ENCODE measurements at places on chromosomes 12 and 14.

DNA sequence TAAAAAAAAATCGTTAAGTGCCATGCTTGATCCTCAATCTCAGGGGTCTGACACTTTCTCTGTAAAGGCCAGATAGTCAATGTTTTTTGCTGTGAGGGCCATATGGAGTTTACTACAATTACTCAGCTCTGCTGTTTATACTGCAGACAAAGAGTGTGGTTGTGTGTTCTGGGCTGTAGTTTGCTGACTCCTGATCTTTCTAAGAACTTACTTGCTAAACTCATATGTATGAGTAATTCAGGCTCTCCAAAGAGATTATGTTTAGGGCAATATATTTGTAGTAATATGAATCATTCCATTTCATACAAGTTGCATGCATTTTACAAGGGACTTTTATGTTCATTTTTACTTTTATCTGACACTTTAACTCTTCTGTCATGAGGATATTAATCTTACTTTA is 188.2 kb downstream of the TMTC2 start:
- DNase-seq: peak; percentile 47

DNA sequence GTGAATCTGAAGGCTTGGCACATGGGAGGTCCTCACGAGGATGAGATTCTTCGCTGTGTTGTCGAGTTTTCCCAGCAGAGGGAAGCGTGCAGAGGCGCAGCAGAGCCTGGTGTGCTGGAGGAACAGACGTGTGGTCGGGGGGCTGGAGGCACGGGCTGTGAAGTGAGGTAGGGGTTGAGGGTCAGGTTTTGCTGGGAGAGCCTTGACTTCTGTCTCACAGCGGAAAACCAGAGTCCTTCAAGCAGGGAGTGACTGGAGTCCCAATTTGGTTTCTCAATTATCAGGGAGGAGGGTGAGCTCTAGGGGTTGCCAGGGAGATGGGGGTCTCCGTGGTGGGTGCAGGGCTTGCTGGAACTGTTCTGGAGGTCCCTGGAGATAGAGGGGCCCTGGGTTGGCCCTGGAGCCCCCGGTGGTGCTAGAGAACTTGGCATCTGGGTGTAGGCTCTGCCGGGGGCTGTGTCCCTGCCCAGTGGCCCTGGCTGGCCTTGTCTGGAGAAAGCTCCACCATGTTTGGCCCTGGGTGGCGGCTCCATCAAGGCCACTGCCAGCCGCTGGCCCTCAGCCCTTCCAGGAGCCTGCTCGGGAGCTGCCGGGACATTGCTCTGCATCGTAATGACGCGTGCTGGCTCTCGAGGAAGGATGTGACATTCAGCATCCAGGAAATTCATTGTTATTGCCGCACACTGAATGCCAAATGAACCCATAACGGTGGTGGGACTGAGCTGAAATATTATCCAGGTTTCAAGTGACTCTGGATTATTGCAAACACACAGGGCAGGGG is 215.7 kb downstream of the KIF26A start:
- no peak for DNase-seq

DNA sequence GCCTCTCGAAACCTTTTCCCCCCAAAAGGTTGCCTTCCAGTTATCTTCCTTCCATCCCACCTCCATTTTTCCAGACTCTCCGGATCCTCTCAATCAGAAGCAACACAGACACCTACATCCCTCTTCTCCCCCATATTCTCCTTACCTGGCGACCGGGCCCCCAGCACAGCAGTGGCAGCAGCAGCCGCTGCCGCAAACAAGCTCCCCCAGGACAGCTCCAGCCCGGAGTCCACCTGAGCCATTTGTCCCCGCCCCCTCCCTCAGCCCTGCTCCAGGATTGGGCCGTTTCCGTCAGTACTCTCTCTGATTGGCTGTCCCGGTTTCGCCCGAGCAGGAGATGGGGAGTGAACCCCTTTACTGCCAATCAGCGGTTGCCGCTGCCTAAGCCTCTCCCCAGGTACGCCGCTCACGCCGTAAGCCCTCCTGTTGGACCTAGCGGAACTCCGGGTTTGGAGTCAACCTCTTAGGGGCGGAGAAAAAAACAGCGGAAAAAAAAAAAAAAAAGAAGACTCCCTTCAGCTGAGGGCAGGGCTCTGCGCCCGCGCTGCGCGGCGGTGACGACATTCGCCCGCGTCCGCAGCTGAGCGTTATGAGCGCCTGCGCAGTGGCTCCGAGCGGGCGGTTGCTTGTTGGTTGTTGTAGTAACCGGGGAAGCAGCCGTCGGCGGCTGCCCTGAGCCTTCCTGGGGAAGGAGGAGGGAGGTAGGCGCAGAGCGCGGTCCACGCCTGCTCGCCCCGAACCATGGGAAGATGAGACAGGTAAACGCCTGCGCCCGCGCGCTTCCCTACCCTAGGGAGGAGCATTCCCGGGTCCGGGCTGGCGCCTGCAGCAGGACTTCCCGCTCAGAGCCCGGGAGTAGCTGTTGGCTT is at the start of the genes ERG28 and TTLL5:
ERG28 (minus strand) TSS at position 247 of the 869 bp plus-strand sequence. CDS start 3,374 bp downstream, outside the sequence.
TTLL5 (plus strand) TSS at position 617 of the 869 bp plus-strand sequence. CDS start 1,904 bp downstream, outside the sequence.
- peak; percentile 98 for DNase-seq

- DNase-seq: no peak
These were observed 31.8 kb upstream of the CLEC4E start for GRCh38 chr12:8572507-8572906.

- DNase-seq: peak; percentile 85
These were observed 104.0 kb downstream of the GPR135 start for GRCh38 chr14:59360923-59361794.

- DNase-seq: no peak
These were observed 148.8 kb downstream of the ZFP36L1 start for GRCh38 chr14:68644101-68644500.

- DNase-seq: no peak
These were observed 51.0 kb downstream of the SPTLC2 start for GRCh38 chr14:77565289-77565993.

DNA sequence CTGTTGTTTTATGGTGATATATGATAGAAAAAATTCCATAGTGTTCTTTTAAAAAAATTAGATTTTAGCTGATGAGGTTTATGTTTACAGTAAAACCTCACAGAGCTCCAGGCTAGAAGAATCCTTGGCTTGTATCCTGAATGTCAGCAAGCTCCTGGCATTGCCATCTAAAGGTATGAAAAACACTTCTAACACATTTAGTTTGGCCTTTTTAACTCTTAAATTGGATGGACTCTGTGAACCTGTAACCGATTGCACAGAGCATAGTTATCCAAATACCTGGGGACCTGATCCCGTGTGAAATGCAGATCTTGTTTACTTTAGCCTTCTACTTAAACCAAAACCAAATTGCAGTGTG is 241.1 kb upstream of the DCN start:
- no peak for DNase-seq

DNA sequence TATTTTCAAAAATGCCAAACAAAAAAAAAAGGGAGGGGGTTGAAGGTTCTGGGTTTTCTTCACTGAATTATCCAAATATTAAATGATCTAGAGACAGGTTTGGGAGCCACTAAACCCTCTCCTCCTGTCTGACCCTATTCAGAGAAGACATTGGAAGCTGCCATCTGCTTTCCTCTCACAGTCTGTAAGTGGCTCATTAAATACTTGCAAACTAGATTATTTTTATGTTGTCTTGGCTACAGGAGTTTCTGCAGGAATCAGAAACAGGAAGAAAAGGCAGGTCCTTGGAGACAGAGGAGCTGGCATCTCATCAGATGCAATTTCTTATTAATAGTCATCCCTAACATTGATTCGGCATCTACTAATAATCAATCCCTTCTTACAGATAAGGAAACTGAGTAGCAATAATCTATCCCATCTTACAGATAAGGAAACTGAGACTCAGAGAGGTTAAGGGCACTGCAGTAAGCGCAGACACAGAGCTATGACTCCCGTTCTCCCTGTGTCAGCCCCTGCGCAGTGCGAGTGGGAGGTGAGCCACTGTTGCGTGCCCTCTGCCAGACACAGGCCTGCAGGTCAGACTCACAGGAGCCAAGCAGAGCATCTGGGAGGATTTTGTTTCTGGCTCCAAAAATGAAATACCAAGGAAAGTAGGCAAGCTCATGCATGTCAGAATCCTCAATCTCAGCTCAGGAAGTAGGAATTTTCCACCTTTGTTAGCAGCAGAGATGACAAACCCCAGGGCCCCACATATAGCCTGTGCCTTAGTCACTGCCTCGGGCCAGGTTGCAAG is 11.0 kb downstream of the BDKRB2 start:
- no peak for DNase-seq

DNA sequence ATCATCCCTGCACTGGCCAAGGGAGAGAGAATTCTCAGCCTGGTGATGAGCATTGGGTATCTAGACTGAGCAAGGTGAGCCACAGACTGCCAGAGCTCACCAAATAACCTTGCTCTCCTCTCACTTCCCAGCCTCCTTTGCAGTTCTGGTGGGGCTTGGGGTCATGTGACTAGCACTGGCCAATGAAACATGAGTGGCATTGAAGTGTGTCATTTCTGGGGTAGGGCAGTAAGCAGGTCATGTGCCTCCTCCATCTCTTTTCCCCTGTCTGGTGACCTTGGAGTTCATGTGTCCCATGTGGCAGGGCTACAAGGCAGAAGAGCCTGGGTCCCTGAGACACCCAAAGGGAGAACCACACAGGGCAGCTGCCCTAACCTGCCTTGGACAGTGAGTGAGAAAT is 3.6 kb upstream of the KRT72 start:
- DNase-seq: no peak

- DNase-seq: no peak
These were observed 42.3 kb upstream of the PRPF39 start for GRCh38 chr14:45041641-45042040.

- DNase-seq: no peak
These were observed 100.7 kb downstream of the ITPR2 start for GRCh38 chr12:26732005-26732908.

DNA sequence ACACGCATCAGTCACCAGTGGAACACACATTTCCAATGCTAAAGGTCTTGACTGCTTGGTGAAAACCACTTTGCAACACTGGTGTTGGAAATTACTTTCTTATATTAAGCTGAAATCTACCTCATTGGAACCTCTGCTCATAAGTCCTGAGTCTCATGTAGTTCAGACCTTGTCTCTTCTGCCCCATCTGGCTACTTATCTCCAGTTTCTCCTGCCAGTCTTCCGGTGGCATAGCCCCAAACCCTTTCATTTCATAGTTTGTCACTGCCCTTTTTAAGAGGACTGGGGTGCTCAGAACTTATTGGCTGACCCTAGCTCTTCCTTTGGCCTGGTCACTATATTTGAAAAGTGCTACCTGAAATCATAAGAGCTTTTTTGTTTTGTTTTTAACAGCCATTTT is 43.7 kb downstream of the HELB start:
- DNase-seq: no peak

DNA sequence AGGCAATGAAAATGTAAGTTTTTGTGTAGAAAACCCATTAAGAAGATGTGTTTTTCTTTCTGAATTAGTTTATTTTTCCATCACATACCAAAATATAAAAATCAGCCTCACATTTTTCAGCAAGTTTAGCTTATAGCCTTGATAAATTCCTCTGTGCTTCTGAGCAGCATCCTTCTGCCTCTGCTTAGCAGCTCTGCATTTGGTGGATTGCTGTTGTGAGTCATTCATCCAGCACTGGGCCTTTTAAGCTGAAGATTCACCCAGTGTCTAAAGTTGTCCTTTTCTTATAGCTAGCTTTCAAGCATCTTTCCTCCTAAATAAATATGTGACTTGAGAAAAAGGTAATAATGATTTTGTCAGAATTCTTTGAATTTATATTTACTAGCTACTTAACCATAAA is 206.1 kb downstream of the PCNX1 start:
- DNase-seq: no peak

DNA sequence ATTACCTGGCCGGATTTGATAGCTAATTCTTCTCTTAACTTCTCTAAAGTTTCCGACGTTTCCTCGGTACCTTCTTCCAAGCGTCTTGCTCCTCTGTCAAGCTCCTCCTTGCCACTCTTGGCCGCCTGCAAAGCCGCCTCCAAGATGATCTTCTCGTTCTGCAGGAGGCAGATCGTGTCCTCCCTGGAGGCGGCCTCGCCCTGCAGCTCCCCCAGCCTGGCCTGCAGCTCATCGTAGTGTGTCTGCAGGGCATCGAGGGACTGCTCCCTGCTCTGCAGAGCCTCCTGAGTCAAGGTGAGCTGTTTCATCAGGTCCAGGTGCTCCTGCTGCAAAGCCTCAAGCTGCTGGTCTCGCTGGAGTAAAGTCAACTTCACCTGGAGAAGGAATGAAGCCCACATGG is 32.8 kb downstream of the GOLGA3 start:
- DNase-seq: no peak

Data from DMS 273 treated with DMSO at 0.1 percent for 48 hours (cell line).